ENCODE measurements at places on chromosomes 13 and 19. TPM values are rescaled to one million over a fixed set of nuclear protein-coding genes. Genes with fewer than 3 reads are reported as not detected.

C19orf33 gene
- 3.7 TPM for total RNA-seq

DNA sequence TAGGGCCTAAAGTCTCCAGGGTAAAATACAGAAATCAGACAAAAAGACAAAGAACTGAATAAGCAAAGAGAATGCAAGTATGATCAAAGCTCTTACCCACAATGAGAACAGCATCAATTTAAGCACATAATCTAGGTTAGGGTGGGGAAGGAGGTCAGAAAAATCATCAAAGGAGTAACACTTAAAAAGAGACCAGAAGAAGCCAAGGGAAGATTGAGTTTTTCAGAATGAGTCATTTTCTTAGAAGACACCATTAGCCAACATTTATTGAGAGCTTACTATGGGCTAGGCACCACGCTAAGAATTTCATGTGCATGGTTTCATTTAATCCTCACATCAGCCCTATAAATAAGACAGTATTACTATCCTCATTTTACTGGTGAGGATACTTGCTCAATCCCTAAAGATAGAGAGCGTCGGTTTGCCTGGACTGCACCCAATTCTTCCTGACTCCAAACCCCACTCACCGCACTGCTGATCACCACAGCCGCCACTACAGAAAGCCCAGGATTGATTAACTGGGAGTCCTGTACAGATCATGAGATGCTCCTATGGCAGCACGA, 1.7 kb upstream of the SHISA2 start:
- H3K36me3 ChIP-seq = no peaks in the 10 kb centered on the region
- H3K27me3 ChIP-seq = peaks cover 14% of the 10 kb centered on the region
- no peak for DNase-seq
- H3K27ac ChIP-seq = peak overlapping the region; percentile 33

DNA sequence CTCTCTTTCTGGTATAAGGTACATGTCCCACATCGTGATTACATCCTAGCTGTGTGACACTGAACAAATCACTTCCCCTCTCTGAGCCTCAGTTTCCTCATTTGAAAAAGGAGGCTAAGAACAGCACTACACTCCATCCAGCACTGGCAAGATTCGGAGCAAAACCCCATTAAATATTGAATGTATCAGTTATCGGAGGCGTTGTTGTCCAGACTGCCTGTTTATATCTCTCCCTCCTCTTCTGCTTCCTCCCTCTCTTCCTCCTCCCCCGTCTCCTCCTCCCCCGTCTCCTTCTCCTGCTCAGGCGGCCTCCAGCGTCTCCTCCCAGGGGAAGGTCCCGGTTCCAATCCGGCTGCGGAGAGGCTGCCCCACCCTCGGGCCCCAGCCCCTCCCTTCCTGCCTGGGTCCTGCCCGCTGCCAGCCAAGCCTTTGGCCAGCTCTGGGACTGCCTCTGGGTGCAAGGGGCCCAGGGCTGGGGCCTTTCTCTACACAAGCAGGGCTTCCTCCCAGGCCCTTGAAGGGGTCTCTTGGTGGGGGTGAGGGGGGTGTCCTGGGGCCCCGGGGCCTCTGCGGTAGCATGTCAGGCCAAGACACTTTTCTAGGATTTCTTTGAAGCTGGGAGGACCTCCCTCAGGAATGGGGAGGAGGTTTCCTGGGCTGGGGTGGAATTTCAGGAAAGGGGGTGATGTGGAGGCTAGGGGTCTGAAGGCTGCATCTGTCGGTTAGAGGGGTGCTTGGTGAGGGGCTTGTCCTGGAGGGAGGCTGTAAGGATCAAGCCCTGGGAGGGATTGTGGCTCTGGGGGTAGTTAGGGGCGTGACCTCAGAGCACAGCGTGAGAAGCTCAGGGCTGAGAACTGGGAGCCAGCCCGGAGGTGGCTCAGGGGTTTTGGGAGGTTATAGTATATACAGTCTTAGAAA, 1.9 kb downstream of the RRAS start:
- no peaks in the 10 kb centered on the region for H3K36me3 ChIP-seq
- H3K4me1 ChIP-seq = peaks cover 20% of the 10 kb centered on the region
- peak overlapping the region; percentile 98 for H3K27ac ChIP-seq
- DNase-seq = peak; percentile 87
- H3K4me3 ChIP-seq = peak overlapping the region; percentile 80

LYPD5 gene
- total RNA-seq = 0.59 TPM

- DNase-seq = no peak
- no peaks in the 10 kb centered on the region for H3K27me3 ChIP-seq
- H3K27ac ChIP-seq = no peak overlapping the region
- H3K4me3 ChIP-seq = no peak overlapping the region
- no peaks in the 10 kb centered on the region for H3K36me3 ChIP-seq
- no peaks in the 10 kb centered on the region for H3K4me1 ChIP-seq
Observed at GRCh38 chr19:33927789-33928457, 131.3 kb downstream of the KCTD15 start.

VSTM2B gene
- not detected for total RNA-seq

Measured in psoas muscle (tissue), 8 donors.